Breast epithelium (tissue), 4 donors: ENCODE measurements at places on chromosomes 2 and 18. TPM values are rescaled to one million over a fixed set of nuclear protein-coding genes. Genes with fewer than 3 reads are reported as not detected.
A peak's percentile ranks its signal among the peaks of the same experiment; 100 is the strongest.

- H3K27ac ChIP-seq: no peak overlapping the region
- H3K36me3 ChIP-seq: no peaks in the 10 kb centered on the region
- no peak for DNase-seq
- no peaks in the 10 kb centered on the region for H3K27me3 ChIP-seq
- H3K4me1 ChIP-seq: no peaks in the 10 kb centered on the region
These were observed 341.0 kb upstream of the KYNU start for GRCh38 chr2:142536492-142536891.

GRCh38 chr18:62606106-62606505 lies 83.3 kb downstream of the ZCCHC2 start:
- no peaks in the 10 kb centered on the region for H3K4me1 ChIP-seq
- H3K27ac ChIP-seq: no peak overlapping the region
- no peaks in the 10 kb centered on the region for H3K27me3 ChIP-seq
- H3K4me3 ChIP-seq: no peak overlapping the region
- H3K36me3 ChIP-seq: no peaks in the 10 kb centered on the region

DNA sequence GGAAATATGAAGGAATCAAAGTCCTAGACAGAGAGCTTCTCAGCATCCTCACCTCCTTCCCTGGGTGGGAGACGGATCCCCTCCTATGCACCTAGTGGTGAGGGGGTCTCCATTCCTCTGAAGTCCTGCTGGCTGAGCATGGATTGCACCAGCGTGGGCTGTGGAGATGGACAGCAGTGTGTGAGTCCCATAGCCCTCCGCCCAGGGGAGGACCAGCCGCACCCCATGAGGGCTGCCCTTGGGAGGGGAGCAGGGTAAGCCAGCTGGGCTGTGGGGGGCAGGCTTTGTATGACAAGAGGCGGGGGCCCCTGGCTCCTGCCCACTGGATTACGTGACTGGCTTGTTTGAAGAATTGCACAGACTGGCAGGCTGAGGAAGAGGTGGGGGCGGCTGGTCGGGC lies 768.2 kb downstream of the GALR1 start:
- no peaks in the 10 kb centered on the region for H3K4me1 ChIP-seq
- H3K4me3 ChIP-seq: no peak overlapping the region
- peaks cover 13% of the 10 kb centered on the region for H3K27me3 ChIP-seq
- no peaks in the 10 kb centered on the region for H3K36me3 ChIP-seq
- no peak for DNase-seq

DNA sequence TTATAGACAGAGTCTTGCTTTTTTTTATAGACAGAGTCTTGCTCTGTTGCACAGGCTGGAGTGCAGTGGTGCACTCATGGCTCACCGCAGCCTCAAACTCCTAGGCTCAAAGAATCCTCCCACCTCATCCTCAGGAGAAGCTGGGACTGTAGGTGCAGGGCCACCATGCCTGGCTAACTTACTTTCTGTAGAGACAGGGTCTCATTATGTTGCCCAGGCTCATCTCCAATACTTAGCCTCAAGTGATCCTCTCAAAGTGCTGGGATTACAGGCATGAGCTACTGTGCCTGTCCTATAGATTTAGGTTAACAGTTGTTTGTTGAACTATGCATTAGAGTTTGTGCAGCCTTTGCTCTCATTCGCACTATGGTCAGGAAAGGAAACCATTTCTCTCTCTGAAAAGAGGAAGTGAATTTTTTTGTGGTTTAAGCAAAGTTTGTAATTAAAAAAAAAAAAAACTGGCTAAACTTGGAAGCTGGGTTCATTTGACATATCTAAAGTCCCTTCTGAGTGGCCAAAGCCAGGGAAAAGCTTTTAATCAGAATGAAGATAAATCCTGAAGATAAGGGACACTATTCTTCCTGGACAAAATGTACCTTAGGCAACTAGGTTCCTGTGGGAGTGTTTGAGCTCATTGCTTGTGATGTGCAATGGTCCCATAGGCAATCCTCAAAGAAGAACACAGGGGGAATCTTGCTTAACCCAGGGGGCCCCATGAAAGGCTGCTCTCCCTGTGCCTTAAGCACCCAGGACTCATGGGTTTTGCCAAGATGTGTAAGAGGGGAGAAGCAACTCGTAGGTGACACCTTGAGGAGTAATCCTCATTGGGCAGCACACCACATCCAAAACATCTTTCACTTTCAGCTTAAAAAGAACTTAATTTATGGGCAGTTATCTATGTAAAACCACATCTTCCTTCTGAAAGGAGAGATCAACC lies 201.7 kb downstream of the MREG start:
- H3K4me1 ChIP-seq: no peaks in the 10 kb centered on the region
- DNase-seq: no peak
- H3K36me3 ChIP-seq: no peaks in the 10 kb centered on the region
- no peak overlapping the region for H3K27ac ChIP-seq

GRCh38 chr2:120737340-120738101 lies 1.9 kb downstream of the GLI2 start:
- no peaks in the 10 kb centered on the region for H3K36me3 ChIP-seq
- H3K27ac ChIP-seq: peak overlapping the region; percentile 89
- peak overlapping the region; percentile 50 for H3K4me3 ChIP-seq

GRCh38 chr18:29406996-29407395 lies 1230.1 kb upstream of the CDH2 start:
- H3K27ac ChIP-seq: no peak overlapping the region
- H3K4me1 ChIP-seq: no peaks in the 10 kb centered on the region
- H3K4me3 ChIP-seq: no peak overlapping the region
- H3K36me3 ChIP-seq: no peaks in the 10 kb centered on the region

DNA sequence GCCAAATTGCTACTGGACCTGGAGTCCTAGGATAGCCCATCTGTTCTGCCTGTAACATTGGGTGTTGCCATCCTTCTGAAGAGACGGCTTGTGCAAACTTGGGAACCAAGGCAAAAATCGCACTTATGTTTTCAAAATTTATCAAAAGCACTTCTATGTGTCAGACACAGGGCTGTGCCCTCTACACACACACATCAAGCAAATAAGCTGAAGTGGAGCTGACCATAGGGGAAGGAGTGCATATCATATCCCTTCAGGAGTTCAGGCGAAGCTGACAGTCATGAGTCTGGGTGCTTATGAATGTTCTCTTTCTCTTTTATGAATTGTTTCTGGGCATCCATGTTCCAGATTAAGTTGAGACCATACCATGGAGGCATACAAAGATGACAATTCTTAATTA lies 247.9 kb downstream of the CYRIA start:
- no peaks in the 10 kb centered on the region for H3K36me3 ChIP-seq
- H3K27ac ChIP-seq: no peak overlapping the region
- H3K27me3 ChIP-seq: no peaks in the 10 kb centered on the region
- H3K4me3 ChIP-seq: no peak overlapping the region

GRCh38 chr2:30721241-30721640 lies 86.0 kb downstream of the CAPN13 start:
- H3K27me3 ChIP-seq: no peaks in the 10 kb centered on the region
- no peak for DNase-seq
- H3K4me3 ChIP-seq: no peak overlapping the region
- no peaks in the 10 kb centered on the region for H3K4me1 ChIP-seq

DNA sequence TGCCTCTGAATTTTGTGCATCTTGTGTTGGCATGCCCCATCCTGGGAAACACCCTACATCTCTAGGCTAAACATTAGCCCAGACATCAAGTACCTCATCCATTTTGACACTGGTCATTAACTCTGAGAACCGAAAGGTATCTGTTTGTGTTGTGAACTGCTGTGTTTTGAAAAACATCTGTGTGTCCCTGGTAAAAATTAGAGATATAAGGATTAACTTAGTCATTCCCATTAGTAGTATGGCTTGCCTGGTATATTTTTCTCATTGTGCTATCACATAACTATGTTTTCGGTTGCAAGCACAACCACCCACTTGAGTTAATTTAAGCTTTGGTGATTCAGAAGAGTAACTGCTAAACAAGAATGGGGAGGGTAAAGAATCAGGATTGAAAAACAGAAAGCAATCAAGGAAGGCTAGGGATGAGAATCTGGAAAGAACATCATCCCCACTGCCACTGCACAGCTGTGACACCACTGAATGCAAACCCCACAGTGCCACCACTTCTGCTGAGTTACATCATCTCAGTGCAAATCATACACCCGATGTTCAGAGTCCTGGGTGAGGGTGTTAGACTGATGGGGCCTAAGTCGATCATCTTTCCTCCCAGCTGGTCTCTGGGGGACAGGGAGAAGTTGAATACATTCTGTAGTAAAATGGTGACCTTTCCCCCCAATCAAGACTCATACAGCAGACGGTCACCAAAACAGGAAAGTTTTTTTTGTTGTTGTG lies 234.0 kb downstream of the EPHA4 start:
- H3K4me3 ChIP-seq: no peak overlapping the region
- H3K4me1 ChIP-seq: no peaks in the 10 kb centered on the region
- H3K27me3 ChIP-seq: no peaks in the 10 kb centered on the region

DNA sequence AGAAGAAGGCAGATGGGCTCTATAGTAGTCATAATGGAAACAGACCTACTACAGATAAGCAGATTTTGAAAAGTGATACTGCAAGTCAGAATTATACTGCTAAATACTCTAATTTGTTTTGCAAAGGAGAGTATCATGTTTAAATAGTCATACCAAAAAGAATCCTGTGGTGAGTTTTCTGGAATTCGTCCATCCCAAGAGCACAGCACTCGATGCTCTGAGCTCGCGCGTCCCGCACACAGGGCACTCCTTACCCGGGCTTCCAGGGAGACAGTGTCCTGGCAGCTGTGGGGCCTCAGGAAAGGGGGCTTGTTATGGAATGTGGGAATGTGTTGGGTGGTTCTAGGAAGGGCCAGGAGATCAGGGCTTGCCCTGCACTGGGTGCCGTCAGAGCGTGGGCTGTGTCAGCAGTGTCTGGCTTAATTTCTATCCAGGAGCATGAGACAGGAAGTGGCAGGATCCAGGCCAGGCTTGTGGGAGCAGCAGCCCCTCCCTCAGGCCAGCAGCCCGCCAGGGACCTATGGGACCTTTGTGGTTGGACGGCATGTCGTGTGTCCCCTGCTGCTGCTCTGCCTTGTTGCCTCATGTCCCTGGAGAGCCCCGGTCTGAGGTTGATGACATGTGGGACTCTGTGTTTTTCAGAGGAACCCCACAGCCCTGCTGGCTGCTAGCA lies 193.2 kb upstream of the TPO start:
- peak overlapping the region; percentile 48 for H3K4me3 ChIP-seq
- H3K36me3 ChIP-seq: no peaks in the 10 kb centered on the region
- no peaks in the 10 kb centered on the region for H3K4me1 ChIP-seq
- DNase-seq: no peak
- no peaks in the 10 kb centered on the region for H3K27me3 ChIP-seq

GRCh38 chr18:23223641-23224040 lies 88.4 kb downstream of the CABLES1 start:
- H3K4me3 ChIP-seq: no peak overlapping the region
- H3K4me1 ChIP-seq: peaks cover 3% of the 10 kb centered on the region
- H3K36me3 ChIP-seq: no peaks in the 10 kb centered on the region
- DNase-seq: no peak

GRCh38 chr2:237726401-237726830 lies 72.2 kb upstream of the RBM44 start:
- H3K4me3 ChIP-seq: no peak overlapping the region
- no peaks in the 10 kb centered on the region for H3K27me3 ChIP-seq
- H3K4me1 ChIP-seq: peaks cover 3% of the 10 kb centered on the region
- no peaks in the 10 kb centered on the region for H3K36me3 ChIP-seq

DNA sequence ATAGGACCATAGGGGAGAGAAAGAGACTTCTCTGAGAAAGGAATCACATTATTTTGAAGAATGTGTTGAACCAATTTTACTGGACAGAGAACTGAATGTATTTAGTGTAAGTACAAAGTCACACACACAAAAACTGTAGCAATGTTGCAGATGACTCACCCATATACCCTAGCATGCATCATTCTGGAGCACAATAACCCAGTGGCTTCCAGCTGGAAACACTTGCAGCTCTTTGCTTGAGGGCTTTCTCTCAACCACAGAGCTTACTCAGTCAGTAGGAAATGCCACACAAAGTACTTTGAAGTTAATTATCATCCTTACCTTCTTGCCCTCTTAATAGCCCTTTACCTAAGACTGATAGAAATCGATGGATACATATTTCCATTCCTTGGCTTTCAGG lies 760.0 kb upstream of the FSHR start:
- H3K27ac ChIP-seq: peak overlapping the region; percentile 86
- no peaks in the 10 kb centered on the region for H3K4me1 ChIP-seq
- H3K4me3 ChIP-seq: no peak overlapping the region
- no peaks in the 10 kb centered on the region for H3K36me3 ChIP-seq
- no peak for DNase-seq
- no peaks in the 10 kb centered on the region for H3K27me3 ChIP-seq

- no peaks in the 10 kb centered on the region for H3K4me1 ChIP-seq
- H3K27ac ChIP-seq: no peak overlapping the region
- no peak overlapping the region for H3K4me3 ChIP-seq
- DNase-seq: no peak
- no peaks in the 10 kb centered on the region for H3K36me3 ChIP-seq
- H3K27me3 ChIP-seq: no peaks in the 10 kb centered on the region
These were observed 205.1 kb downstream of the ZBTB7C start for GRCh38 chr18:48203961-48204666.

CFAP53 gene
- 0.80 TPM for total RNA-seq

ASB1 gene
- 18.7 TPM for total RNA-seq

EFHD1 gene
- 31.0 TPM for total RNA-seq

MARCHF4 gene
- not detected for total RNA-seq

POTEJ gene
- total RNA-seq: not detected

BAZ2B gene
- total RNA-seq: 86.1 TPM

M1AP gene
- total RNA-seq: 0.66 TPM

TPRKB gene
- 25.2 TPM for total RNA-seq

LAPTM4A gene
- 264 TPM for total RNA-seq

OSR1 gene
- 18.7 TPM for total RNA-seq
